ENCODE measurements at places on chromosomes 7 and 10. TPM values are rescaled to one million over a fixed set of nuclear protein-coding genes. Genes with fewer than 3 reads are reported as not detected.

The OR2A42 gene
- not detected for total RNA-seq

The ACTL6B gene
- total RNA-seq: not detected

The TRIM50 gene
- total RNA-seq: not detected

The NEUROD6 gene
- total RNA-seq: not detected

The EPHB4 gene
- total RNA-seq: 590 TPM

The COL13A1 gene
- total RNA-seq: 6.6 TPM

The PHKG1 gene
- total RNA-seq: 0.34 TPM

The CPA2 gene
- total RNA-seq: not detected

The IFRD1 gene
- total RNA-seq: 55.5 TPM

The MRPS17 gene
- 17.7 TPM for total RNA-seq

The HOXA3 gene
- total RNA-seq: 2.4 TPM

The NCOA4 gene
- 256 TPM for total RNA-seq

The INMT gene
- total RNA-seq: 0.05 TPM

The RBP3 gene
- total RNA-seq: not detected

The CTAGE6 gene
- total RNA-seq: 0.68 TPM

The HDAC9 gene
- 2.7 TPM for total RNA-seq

The NPY4R gene
- total RNA-seq: not detected

The RGS10 gene
- 10.5 TPM for total RNA-seq

The PPP1R9A gene
- 19.2 TPM for total RNA-seq

The TMEM225B gene
- 0.09 TPM for total RNA-seq

The PRKG1 gene
- total RNA-seq: 4.1 TPM

The MRPL43 gene
- 50.6 TPM for total RNA-seq

The CYP3A7 gene
- total RNA-seq: not detected

The VWC2 gene
- not detected for total RNA-seq

The CPVL gene
- 0.93 TPM for total RNA-seq

The PRTFDC1 gene
- 8.0 TPM for total RNA-seq

The CDC14C gene
- not detected for total RNA-seq

The UTF1 gene
- total RNA-seq: not detected

The DYDC2 gene
- not detected for total RNA-seq

The ATG9B gene
- 0.28 TPM for total RNA-seq

The FFAR4 gene
- total RNA-seq: not detected

The TECPR1 gene
- 66.2 TPM for total RNA-seq

The ZNF853 gene
- total RNA-seq: 1.0 TPM

The SPDYE11 gene
- total RNA-seq: not detected

The TUBAL3 gene
- 0.34 TPM for total RNA-seq

The AGMO gene
- 1.9 TPM for total RNA-seq

The IRF5 gene
- 0.17 TPM for total RNA-seq

The GFRA1 gene
- 51.3 TPM for total RNA-seq

The SLC35B4 gene
- 19.5 TPM for total RNA-seq

The TEX47 gene
- not detected for total RNA-seq

The STN1 gene
- total RNA-seq: 39.5 TPM

The RNF148 gene
- 2.6 TPM for total RNA-seq

The WNT8B gene
- not detected for total RNA-seq

The OR13A1 gene
- total RNA-seq: not detected

The NPSR1 gene
- total RNA-seq: not detected

The DLX6 gene
- total RNA-seq: not detected

The CYP2W1 gene
- total RNA-seq: not detected

The FAM13C gene
- total RNA-seq: 16.7 TPM

The GJD4 gene
- not detected for total RNA-seq

The EN2 gene
- total RNA-seq: not detected

The VWDE gene
- total RNA-seq: not detected

The OR6B1 gene
- total RNA-seq: not detected

Measured in dermis blood vessel endothelial cell (primary cell).